NCI-H1092 treated with DMSO at 0.1 percent for 48 hours (cell line): ENCODE measurements at places on chromosomes 1 and 21.

DNA sequence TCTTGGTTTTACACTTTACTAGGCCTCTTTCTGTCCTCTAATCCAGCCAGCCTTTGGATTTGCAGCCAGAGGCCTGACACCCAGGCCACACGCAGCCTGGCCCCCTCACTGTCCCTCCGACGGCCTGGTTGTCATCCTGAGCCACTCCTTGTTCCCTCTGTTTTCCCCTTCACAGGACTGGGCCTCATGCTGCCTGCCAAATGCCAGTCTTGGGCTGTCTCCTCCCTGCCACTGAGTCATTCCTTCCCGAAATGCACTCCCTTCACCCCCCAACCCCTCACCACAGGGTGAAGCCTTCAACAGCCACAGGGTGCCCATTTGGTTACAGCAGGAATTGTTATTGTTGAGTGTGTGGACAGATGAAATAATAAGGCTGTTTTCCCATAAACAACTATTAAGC lies 21.3 kb downstream of the ACOT11 start:
- no peak for DNase-seq

DNA sequence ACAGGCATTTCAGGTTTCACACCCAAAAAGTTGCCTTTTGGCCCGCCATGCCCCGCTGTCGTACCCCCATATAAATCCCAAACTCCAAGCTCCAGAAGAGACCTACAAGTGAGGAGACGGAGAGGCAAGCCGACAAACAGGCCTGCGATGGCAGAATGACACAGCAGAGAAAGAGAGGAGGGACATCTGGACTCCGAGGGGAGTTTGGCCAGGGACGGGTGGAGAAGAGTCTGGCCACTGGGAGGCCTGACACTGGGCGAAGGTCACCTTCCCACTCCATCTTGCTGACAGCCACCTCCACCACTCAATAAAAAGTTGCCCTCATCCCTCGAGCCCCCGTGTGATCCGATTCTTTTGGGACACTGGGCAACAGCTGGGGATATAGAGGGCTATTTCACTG lies 1.9 kb upstream of the CFH start:
- no peak for DNase-seq

- peak; percentile 14 for DNase-seq
Measured at GRCh38 chr1:111690306-111690617, 48.9 kb downstream of the INKA2 start.

GRCh38 chr21:39348040-39348354 lies 891 bp downstream of the HMGN1 start:
- DNase-seq, result peak; percentile 60

- no peak for DNase-seq
Measured at GRCh38 chr1:30842697-30843354, 65.7 kb downstream of the SDC3 start.

DNA sequence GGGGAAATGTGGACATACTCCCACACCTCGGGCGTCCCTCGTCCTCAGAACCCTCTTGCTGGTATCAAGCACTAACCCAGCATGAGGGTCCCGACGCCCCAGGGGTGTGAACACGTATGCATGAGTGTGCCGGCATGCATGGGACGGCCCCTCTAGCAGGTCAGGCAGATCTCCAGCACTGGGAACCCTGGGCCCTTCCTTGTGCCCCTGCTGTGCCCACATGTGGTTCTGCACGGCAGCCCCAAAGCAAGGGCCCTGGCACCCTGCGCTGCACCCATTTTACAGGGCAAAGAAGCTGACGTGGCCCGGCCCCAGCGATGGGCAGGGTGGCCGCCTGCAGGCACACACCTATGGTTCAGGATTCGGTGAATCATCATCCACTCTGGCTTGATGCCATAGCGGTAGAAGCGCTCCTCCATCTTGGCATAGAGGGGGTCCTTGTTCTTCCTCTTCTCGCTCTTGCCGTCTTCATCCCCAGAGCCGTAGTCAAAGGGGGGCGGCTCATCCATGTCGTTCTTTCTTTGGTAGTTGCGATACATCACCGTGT lies 34.2 kb downstream of the CHD5 start:
- DNase-seq, result no peak

DNA sequence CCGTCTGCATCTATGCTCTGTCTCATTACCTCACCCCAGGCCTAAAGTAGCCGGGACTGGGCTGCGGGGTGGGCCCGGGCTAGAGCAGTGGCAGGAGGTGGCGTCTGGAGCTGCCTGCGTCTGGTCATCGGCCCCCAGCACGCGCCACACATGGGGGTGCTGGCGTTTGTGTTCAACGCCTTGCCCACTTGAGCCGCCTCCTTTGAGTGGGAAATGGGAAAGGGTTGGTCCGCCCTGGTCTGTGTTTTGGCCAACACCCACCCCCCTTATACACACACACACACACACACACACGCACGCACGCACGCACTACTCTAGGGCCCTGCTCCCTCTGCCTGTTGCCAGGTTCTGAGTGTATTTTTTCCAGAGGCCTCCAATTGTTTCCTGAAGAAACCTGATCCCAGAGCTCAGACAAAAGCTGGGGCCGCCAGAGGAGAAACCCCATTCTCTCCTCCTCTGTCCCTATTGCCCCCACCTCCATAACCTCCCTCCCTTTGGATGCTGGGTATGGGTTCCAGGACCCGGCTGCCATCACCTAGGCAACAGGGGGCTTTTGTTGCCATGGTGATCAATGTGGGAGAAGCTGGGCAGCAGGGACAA lies 10.1 kb downstream of the VANGL2 start:
- peak; percentile 85 for DNase-seq

DNA sequence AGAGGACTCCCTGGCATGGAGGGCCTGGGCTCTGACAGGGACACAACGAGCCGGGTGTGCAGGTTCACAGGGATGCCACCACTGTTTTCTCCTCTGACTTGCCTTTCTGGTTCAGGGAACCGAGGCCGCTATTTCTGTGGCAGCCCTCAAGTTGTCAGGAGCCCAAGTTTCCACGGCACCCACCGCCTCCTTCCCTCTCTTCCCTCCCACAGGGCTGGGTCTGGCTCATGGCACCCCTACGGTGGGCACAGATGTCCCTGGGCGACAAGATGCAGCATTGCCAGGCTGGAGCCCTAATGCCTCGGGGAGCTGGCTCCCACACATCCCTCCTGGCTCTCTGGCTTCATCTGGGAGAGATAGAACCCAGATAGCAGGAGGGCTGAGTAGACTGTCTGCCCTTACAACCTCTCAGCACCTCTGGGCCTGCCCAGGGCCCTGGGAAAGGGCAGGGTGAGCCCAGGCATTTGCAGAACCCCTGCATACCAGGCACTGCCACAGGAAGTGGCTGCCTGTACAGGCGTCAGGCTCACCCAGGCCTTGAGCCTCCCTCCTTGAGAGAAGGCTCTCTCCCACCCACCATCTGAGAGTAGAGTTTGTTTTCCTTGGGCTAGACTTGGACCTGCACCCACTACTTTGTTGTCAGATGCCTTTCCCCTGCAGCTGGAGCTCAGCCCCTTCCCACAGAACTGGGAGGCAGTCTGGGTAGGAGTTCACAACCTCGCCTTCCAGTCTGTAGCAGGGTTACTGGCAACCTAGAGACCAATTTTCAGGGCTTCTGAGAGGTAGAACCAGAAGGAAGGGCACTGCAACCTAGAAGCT lies 20.5 kb downstream of the KCNC4 start:
- DNase-seq, result no peak

- no peak for DNase-seq
Measured at GRCh38 chr1:183761871-183762270, 43.0 kb upstream of the RGL1 start.

DNA sequence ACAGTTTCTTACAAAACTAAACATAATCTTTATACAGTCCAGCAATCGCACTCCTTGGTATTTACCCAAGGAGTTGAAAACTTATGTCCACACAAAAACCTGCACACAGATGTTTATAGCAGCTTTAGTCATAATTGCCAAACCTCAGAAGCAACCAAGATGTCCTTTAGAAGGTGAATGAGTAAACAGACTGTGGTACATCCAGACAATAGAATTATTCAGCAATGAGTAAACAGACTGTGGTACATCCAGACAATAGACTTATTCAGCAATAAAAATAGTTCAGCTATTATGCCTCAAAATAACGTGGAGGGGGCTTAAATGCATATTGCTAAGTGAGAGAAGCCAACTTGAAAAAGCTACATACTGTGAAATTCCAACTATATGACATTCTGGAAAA lies 87.0 kb upstream of the GALNT2 start:
- no peak for DNase-seq

GRCh38 chr1:102588536-102588935 lies 519.8 kb downstream of the COL11A1 start:
- no peak for DNase-seq

DNA sequence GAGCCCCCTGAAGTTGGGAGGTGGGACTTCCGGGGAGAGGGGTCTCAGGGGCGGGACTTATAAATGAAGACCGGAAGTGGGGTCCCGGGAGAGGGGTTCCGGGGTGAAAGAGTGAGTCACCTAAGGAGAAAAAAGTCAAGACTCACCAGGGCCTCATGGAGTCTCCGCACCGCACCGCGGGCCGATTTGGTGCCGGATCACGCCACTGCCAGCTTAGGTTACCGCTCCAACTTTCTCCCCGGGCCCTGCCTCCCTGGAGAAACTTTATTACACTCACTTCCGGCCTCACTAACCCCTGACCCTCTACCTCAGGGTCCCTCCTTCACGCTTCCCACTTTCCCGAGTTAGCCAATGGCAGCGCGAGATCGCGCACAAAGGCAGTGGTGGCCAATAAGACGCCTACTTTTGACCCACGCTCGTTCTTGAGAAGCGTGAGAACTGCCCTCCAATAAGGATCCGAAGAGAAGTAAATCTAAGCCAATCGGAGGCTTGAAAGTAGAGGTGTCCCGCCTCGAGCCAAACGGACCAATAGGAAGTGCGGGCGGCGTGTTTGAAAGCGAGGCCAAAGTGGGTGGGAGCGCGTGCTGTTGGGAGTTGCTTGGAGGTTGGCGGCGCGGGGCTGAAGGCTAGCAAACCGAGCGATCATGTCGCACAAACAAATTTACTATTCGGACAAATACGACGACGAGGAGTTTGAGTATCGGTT lies at the start of gene CKS1B:
Gene CKS1B (plus strand): TSS at position 580 of the 706 bp plus-strand sequence. CDS start 65 bp downstream, at position 645.
- peak; percentile 100 for DNase-seq

DNA sequence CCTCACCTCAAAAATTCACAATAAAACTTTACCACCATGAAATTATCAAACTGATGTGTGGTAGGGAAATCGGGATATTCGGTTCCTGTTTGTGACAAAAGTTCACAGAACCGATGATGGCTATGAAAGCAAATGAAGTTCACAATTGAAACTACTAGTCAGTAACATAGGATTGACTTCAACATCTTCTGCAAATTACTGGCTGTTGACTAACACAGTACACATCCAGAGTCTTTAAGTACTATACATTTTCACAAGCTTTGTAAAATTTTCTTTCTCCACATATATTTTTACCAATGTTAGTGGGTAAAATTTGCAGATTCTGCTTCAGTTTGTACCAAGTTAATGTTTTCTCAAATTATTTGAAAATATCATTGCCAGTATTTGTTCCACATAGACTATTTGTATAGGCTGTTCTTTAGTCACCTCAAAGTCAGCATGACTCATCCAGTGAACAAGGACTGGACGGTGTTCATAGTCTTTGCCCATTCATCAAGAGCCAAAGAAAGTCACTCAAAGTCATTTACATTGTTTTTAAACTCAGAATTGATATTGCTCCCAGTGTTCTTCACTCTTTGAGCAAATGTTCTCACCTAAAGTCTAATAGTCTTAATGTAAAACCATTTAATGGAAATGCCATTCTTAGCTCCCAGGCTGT lies 213.4 kb downstream of the USP25 start:
- no peak for DNase-seq

- DNase-seq, result no peak
Measured at GRCh38 chr1:22057861-22058260, 5.4 kb downstream of the CDC42 start.

GRCh38 chr1:29453502-29454240 lies 217.3 kb downstream of the PTPRU start:
- peak; percentile 21 for DNase-seq

- no peak for DNase-seq
Measured at GRCh38 chr1:50667272-50667671, 244.0 kb upstream of the DMRTA2 start.

DNA sequence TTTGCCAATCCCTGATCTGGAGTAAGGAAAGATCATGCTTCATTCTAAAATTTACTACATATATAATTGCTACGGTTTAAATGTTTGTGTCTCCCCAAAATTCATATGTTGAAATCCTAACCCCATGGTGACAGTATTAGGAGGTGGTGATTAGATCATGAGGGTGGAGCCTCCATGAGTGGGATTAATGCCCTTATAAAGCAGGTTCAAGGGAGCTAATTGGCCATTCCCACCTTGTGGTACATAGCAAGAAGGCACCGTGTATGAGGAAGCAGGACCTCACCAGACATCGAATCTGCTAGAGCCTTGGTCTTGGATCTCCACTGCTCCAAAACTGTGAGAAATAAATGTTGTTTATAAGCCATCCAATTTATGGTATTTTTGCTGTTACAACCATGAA lies 55.5 kb downstream of the GADD45A start:
- no peak for DNase-seq

GRCh38 chr21:18614303-18614702 lies 210.7 kb upstream of the TMPRSS15 start:
- DNase-seq, result no peak

- no peak for DNase-seq
Measured at GRCh38 chr1:187121661-187122060, 292.9 kb downstream of the PLA2G4A start.

- no peak for DNase-seq
Measured at GRCh38 chr1:217982331-217983050, 302.6 kb upstream of the RRP15 start.

GRCh38 chr1:116166655-116167054 lies 55.5 kb downstream of the MAB21L3 start:
- no peak for DNase-seq

GRCh38 chr1:2208309-2209239 lies 14.0 kb upstream of the FAAP20 start:
- no peak for DNase-seq

GRCh38 chr1:61097722-61098121 lies 15.4 kb downstream of the NFIA start:
- DNase-seq, result no peak

- no peak for DNase-seq
Measured at GRCh38 chr1:40627987-40628902, 37.2 kb downstream of the RIMS3 start.

- DNase-seq, result no peak
Measured at GRCh38 chr1:207891148-207891547, 19.8 kb downstream of the CD34 start.

DNA sequence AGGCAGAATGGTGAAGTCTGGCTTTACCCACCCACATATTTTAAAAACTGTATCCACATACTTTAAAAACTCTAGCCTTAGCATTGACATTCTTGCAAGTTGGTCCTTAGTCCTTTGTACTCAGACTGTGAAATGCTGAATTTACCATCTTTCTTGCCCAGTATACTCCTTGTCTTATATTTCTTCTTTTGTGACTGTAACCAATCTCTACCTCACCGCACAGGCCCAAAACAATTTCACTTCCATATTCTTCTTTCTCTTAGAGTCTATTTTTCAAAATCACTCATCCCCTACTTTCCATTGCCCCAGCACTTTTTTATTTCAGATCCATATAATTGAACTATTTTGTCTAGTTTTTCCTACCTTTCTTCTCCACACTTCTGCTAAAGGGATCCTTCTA lies 892.4 kb upstream of the B3GALT2 start:
- no peak for DNase-seq
